ENCODE measurements at places on chromosomes 2 and 18.

DNA sequence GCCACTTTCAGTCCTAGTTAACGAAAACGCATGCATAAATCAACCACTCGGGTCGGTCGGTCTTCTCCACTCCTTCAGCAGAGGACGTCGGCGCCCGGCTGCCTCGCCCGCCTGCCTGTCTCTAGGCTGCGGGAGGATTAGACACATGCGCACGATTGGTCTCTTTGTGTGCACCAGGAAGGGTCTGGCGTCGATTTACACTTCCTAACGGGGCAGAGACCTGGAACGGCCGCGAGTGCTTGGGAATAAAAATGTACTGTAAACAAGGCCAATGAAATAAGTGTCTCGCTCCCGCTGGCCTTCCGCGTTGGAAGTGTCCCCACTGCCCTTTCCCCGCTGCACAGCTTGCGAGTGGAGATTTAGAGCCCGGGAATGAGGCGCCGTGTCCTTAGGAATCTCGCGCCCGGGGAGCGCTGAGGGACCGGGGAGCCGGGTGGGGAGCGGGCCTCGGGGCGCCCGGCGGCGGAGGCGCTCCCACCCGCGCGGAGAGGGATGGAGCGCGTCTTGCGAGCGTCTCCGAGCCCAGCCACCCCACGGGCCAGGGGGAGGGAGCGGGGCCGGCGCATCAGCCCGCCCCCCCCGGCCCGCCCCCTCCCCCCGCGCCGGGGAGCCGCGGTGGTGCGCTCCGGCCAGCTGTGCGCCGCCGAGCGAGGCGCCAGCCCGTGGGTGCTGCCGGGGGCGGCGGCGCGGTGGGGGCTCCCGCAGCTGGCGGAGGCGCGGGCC is at the start of gene DOK6:
TSS of gene DOK6 (plus strand) at position 636 of the 723 bp plus-strand sequence.
- no peak for DNase-seq

DNA sequence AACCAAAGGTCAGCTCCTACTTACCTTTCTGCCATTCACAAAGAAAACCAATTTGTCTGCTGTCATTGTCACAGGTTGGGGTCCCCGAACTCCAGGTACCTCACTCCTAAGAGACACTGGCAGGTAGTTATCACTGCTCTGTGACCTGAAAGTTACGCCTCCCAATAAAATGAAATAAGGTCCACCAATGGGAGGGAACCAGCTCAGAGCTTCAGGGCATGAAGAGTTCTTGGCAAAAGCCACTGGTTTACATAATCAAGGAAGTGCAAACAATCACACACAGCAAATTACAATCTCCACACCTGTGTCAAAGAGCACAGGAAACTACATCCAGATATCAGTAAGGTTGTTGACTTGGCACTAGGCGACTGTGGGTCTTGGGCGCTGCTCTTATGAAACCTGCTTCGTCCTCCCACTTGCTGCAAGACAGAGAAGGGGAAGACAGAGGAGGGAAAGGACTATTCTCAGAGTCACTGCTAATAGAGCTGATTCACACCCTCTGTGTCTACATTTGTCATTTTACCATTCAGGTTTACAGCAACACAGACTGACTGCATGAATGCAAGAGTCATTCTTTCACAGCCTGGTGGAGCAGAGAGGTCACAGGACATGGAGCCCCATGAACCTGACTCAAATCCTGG is at the start of gene XDH:
TSS of gene XDH (minus strand) at position 142 of the 641 bp plus-strand sequence. CDS start at position 66, 76 bp downstream.
- no peak for DNase-seq

DNA sequence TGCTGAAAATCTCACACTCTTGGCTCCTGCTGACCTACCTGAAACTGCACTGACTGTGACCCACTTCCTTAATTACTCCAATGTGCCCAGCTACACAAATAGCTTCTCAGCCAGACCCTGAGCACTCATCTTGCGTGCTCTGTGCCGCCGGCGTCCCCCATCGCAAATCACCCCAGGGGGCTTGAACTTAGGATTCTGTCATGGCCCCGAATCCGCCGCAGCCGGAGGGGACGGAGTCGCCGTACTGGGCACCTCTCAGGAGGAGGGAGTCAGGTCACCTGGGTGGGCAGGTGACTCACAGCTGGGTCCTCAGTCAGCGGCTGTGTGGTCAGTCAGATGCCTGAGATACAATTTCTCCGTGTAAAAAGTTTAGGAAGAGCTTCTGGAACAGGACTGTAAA is 804.9 kb upstream of the SALL3 start:
- no peak for DNase-seq

GRCh38 chr2:230312638-230313037 is 14.4 kb upstream of the SP140L start:
- no peak for DNase-seq

DNA sequence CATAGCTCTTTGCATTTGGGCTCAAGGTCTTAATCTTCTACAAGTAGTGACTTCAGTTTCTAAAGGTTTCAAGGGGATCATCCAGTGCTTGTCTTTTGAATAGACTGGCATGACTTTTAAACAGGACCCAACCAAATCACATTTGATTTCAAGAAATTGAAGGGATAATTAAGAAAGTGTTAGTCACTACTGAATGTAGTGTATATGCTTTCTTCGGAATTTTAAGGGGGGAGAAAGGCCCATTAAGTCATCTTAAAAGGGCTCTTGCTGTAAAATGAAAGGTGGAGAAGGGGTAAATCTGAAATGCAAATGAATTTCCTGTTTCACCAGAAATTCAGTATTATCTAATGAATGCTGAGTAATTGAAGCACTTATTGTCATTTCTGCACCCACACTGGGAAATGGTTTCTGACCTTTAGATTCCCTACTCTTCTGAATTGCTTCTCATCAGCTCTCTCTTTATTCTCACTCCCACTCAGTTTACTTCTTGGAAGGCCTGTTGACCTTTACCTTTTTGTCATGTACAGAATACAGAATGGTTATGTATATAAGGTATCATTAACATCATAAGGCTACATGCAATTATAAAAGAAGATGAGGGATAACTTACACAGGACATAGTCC is 241.4 kb downstream of the SLC8A1 start:
- no peak for DNase-seq

- DNase-seq = no peak
Measured at GRCh38 chr18:48892146-48892855, 58.5 kb downstream of the SMAD7 start.

DNA sequence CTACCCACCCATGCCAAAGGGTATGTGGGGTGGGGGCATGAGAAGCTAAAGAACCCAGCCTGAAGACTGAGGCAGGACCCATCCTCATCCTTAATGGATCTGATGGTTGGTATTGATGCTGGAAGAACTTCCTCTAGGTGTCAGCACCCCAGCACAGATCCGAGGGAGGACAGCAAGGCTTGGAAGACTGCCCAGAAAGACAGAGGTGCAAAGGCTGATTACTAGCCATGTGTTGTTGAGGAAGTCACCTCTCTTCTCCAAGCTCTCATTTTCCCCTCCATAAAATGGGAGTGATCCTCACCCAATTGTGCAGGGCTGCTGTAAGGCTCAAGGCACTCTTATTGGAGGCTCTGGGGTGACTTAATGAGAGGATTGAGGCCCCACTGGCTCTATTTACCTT is 256.5 kb downstream of the CELF4 start:
- no peak for DNase-seq

- DNase-seq = no peak
Measured at GRCh38 chr2:156944871-156945270, 312.6 kb upstream of the GALNT5 start.

GRCh38 chr2:198710562-198710961 is 747.2 kb downstream of the SATB2 start:
- DNase-seq = no peak

DNA sequence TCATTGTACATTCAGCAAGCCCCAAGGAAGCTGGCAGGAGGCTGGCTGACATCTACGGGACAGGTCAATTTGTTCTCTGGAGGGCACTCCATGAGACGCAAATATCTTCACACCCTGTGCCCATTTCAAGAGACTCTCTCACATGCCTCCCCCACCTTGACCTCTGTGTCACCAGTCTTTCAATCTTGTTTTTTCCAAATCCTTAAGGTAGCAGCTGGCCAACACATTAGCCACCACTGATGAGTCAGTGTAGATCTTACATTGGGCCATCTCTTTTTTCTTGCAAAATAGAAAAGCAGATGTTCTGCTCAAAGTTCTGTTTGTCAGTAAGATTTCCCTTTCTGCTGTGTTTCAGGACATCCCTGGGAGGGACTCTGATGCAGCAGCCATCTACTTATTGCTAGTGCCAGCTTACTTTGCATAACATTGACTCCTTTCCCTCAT is 1.7 kb upstream of the DPP4 start:
- no peak for DNase-seq

DNA sequence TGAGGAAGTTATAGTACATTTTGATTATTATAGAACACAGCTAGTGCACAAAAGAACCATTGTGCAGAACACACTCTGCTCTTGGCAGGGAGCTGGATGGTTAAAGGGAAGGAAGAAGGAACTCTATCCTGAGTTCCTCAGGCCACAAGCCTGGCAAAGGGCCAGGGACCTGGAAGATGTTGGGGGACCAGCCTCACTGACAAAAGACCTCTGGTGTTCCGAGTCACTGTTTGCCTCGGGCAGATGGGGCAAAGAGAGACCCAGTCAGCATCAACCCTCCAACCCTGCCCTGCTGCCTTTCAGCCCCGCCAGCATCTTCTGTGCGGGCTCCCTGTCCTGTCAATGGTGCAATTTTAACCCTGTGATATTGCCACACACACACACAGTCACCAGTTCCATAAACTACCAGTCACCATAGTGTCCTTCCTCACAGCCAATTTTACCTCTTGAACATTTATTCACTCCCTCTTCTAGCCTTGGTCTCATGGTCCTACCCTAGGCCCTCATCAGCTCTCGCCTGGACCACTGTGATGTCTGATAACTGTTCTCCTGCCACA is 21.9 kb downstream of the NEMP2 start:
- DNase-seq = no peak

GRCh38 chr18:63180971-63181376 is 138.6 kb downstream of the BCL2 start:
- no peak for DNase-seq

DNA sequence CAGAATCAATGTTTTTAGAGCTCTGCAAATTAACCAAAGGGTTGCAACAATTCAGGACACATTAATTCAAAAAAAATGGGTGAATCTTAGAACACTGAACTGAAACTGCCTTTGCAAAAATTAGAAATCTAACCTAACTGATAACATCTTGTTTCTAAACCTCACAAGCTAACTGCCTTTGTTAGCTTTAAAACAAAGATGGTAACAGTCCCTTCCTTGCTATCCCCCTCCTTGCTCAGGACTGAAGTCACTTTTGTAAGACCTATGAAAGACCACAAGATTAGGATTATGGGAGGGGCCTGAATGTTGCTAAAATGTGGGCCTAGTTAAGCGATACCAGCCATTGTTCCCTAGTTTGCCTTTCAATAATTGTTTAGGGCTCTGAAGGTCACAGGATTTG is 44.9 kb upstream of the LONRF2 start:
- DNase-seq = no peak

- DNase-seq = no peak
Measured at GRCh38 chr2:127658641-127659407, 12.9 kb downstream of the GPR17 start.

GRCh38 chr2:54559006-54559445 is 102.9 kb downstream of the SPTBN1 start:
- DNase-seq = no peak

GRCh38 chr2:63792530-63792929 is 49.2 kb upstream of the UGP2 start:
- no peak for DNase-seq

GRCh38 chr2:23554054-23554697 is 169.2 kb downstream of the KLHL29 start:
- no peak for DNase-seq

GRCh38 chr18:75264926-75265597 is 54.5 kb downstream of the TSHZ1 start:
- no peak for DNase-seq

GRCh38 chr2:233075141-233075965 is 15.2 kb downstream of the INPP5D start:
- DNase-seq = no peak

- DNase-seq = no peak
Measured at GRCh38 chr2:28656937-28657615, 94.6 kb upstream of the PPP1CB start.

- DNase-seq = no peak
Measured at GRCh38 chr18:36328916-36329315, 31.4 kb downstream of the FHOD3 start.

- DNase-seq = no peak
Measured at GRCh38 chr18:79748321-79749180, 49.2 kb upstream of the KCNG2 start.

DNA sequence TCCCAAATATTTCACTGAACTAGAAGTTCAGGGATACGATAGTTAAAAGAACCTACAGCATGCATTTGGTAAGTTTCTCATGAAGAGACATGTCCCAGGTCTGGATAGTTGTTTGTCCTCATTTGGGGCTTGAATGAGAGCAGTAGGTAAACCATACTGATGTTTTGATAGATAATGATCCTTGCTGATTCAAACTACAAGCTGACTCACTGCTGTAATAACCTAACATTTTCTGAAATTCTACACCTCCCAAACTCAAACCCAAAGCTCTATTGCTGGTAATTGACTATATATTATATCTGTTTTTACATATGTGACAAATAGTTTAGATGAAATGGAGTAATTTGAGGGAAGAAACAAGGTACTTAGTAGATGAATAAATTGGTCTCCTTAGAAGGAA is 154.1 kb upstream of the BOD1L2 start:
- DNase-seq = no peak

GRCh38 chr2:167987558-167987957 is 259.8 kb downstream of the STK39 start:
- no peak for DNase-seq

DNA sequence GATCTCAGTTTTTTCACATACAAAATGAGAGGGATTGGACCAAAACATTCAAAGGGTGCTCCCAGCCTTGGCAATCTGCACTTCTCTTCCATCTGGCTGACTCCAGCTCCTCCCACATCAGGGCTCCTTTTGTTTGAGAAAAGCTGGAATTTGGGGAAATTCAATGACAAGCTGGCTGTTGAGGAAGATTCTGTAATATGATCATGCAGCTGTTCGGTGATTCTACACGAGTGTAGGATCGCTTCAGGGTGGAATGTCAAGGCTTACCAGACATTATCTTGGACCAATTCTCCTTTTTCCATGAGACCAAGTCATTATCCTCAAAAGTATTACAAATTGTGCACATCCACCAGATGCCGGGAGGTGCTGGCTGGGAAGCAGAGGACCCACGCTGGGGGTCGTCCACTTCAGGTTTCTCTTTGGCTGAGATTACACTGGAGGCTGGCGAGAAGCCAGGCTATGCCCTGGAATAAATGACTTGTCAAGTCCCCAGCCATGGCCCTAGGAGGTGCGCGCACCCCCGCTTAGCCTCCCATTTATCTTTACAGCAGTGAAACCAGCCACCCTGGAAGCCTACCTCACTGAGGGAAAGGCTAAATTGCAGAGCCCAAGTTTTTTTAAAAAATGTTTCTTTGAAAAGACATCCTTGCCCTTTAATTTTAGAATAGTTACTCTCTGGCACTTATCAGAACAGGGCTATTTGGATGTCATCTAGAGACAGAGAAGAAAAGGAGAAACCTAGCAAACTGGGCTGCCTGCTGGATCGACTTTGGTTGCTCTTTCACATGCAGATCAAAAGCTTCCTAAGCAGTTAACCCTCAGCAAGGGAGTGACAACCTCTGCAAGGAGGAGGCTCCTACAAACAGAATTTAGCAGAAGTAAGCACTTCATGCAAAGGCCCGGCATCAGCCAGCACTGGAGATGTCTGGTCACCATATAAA is 42.5 kb upstream of the LCLAT1 start:
- no peak for DNase-seq

- no peak for DNase-seq
Measured at GRCh38 chr2:10169581-10169980, 47.0 kb downstream of the RRM2 start.

GRCh38 chr18:62485684-62486083 is 37.1 kb upstream of the ZCCHC2 start:
- no peak for DNase-seq

GRCh38 chr2:235845245-235845644 is 322.9 kb downstream of the GBX2 start:
- no peak for DNase-seq

GRCh38 chr2:57881998-57882888 is 164.4 kb upstream of the VRK2 start:
- DNase-seq = no peak

Data from activated T-helper 1 cell treated with Interleukin-2 at 50 U/mL for 16 hours (primary cell).